ENCODE measurements at places on chromosomes 13 and 19.

- DNase-seq, result peak; percentile 51
Observed at GRCh38 chr13:34114581-34114980, 296.6 kb downstream of the RFC3 start.

DNA sequence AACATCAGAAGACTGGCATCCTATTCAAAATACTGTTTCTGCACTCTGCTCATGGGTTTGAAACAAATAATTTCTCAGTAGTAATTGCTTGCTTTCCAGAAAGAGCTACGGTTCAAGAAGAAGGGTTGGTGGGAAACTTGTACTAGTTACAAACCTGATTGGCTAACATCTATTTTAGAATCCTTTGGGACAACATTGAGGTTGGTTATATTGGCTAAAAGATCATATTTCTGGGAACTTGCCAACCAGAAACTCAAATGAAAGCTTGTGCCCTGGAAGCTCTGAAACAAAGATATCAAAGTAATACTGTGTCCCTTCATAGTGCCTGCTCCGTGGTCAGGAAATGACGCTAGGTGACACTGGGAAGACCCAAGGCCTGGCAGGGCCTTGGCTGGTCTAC lies 141.7 kb downstream of the LACC1 start:
- DNase-seq, result no peak

DNA sequence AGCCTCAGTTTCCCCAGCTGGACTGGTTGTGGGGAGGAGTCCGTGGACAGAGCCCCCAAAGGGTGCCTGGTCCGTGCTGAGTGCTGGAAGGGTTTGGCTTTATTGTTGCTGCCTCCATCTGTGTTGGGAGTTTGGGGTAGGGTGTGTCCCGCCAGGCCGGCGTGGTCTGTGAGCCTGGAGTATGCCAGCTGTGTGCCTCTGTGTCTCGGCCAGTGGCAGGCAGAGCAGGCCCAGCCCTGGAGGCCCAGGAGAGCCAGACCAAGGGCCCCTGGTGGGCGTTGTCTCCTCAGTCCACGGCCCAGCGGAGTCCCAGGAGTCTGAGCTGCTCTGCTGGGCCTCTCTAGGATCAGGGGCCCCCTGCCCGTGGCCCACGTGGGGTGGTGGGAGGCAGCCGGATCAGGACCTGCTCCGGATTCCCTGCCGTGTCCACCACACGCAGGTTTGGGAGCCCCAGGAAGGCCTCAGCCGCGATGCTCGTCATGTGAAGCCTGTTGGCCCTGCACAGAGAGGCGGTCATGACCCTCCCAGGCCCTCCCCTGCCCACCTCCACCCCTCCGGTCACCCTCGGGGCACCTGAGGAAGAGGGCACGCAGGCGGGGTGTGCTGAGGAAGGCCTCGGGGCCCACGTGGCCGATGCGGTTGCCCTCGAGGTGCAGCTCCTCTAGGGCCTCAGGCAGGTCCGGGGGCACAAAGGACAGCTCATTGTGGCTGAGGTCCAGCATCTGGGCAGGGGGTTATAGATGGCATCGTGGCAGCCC lies 6.6 kb downstream of the PODNL1 start:
- DNase-seq, result no peak

DNA sequence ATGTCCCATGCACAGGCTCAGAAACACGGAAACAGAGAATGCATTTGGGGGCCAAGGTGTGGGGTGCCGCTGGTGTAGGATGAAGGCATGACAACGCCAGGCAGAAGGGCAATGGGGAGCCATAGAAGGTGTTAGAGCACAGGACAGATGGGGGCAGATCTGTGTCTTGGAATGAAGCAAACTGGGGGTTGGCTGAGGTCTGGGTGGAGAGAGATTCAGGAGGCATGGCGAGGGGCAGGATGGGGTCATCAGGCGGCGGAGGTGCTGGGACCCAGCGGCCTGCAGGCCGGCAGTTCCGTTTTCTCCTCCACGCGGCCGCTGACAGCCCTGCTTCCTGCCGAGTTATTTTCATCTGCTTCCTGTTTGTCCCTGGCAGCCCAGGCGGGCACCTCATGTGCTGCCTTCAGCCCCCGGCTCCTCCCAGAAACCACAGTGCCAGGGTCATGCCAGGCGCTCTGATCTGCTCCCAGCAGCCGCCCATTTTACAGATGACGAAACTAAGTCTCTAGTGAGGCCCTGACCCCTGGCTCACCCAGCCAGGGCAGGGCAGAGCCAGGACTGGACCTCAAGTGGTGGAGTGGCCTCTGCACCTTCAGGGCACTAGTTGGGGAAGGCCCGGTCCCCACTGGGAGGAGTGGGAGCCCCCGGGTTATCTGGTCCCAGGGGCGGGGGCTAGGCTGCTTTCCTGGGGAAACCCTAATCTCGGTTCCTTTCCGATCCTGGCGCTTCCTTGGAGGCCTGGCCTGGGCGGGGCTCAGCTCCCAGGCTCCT lies 2.2 kb downstream of the ARHGAP45 start:
- peak; percentile 76 for DNase-seq

DNA sequence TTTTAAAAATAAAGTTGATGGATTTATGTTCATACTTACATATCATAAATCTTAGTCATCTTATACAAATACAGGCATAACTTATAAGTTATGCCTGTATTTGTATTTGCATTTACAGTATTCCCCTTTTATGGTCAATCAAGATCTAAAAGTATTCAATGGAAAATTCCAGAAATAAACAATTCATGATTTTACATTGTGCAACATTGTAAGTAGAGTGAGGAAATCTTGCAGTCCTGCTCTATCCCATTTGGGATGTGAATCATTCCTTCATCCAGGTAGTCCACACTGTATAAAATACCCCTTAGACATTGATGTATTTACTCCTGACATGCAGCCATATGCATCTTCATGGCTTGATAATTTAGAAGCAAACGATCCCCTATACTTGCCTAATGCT lies 795.3 kb downstream of the SLITRK1 start:
- no peak for DNase-seq

DNA sequence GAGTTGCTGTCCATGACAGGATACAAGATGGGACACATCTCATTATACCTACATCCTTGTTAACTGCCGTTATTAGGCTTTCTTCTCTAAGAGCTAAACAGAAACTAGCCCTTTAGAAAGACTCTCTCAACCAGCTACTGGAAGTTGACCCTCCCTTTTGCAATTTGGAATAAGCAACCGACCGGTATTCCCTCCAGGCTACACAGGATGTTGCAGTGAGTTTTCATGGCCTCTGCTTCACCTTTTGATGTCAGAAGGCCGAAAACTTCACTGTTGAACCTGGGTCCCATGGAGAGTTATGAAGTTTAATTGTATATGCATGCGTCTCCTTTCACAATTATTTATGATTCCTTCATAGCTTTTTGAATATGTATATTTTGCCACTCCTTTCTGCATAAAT lies 1042.5 kb upstream of the SPRY2 start:
- DNase-seq, result no peak

DNA sequence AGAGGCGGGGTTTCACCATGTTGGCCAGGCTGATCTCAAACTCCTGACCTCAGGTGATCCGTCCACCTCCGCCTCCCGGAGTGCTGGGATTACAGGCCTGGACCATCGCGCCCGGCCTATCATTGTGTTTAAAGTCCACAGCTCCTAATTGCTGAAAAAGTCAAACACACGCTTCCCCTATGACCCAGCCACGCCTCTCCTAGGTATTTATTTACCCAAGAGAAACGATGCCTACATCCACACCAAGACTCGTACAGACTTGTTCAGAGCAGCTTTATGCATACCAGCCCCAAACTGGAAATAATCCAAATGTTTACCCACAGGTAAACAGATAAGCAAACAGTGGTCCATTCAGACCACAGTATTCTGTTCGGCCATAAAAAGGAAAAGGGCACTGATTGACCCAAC lies 15.1 kb downstream of the ZNRF4 start:
- no peak for DNase-seq

DNA sequence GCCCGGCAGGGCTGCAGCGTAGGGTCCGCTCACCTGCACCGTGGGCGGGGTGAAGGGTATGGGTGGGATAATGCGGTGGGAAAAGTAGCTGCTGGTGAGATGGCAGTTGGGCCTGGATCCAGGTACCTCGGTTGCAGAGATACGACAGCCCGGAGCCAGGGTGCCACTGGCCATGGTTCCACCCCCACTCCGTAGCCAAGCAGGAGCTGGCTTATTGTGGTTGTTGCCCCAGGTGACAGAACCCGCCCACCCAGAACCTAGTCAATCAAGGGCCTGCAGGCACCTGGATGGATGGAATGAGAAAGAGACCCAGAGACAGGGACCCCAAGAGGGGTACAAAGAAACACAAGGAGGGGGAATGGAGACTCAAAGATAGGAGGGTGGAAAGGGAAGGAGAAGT lies 3.5 kb upstream of the LHB start:
- DNase-seq, result no peak

DNA sequence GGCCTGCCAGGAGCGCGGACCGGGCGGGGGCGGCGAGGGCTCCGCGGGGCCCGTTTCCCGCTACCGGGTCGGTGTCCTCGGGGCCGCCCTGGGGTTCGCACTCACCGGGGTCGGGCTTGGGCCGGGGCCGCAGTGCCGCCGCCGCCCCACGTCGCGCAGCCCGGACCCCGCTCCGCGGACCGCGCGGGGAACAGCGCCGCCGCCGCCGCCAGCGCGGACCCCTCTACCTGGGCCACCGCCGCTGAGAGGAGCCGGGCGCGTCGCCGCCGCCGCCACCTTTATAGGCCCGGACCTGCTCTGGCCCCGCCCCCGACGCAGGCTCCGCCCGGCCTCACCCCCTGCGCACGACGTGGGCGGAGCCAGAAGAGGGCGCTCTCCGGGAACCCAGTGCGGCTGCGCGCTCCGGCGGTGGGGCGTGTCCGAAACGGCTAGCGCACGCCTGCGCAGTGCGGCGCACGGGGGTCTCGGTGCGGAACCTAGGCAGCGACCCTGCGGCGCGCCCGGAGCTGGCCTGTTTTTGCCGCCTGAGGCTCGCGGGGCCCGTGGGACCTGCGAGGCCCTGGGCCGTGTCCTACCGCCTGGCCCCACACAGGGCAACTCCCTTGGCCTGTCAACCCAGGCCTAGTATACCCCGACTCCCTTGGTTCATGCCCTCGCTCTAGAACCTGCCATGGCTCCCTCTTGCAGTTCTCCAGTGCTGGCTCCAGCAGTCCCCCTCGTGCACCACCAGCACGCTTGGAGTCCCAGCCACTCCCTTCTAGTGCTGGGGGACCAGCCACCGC lies at the start of gene MKNK2:
TSS of gene MKNK2 (minus strand) at position 254 of the 782 bp plus-strand sequence. CDS start 393 bp downstream, outside the sequence.
- peak; percentile 92 for DNase-seq

DNA sequence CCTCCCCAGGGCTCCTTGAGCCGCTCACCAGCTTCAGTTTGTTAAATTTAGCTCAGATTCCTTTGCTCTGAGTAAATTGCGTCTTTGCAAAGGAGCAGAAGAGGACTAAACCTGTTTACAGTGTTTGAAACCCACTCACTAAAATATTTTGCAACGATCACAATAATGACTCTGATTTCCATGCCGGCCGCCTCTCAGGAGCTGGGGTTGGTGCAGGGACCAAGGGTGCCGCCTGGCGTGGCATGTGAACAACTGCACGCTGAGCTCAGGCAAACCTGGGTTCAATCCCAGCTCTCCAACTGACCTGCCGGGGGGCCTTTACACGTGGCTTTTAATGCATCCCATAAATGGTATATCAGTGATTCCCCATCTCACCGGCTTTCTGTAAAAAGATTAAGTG lies 68.7 kb upstream of the CACNA1A start:
- no peak for DNase-seq
